Neuronal stem cell (in vitro differentiated cells): ENCODE measurements at places on chromosomes 2 and 18.

DNA sequence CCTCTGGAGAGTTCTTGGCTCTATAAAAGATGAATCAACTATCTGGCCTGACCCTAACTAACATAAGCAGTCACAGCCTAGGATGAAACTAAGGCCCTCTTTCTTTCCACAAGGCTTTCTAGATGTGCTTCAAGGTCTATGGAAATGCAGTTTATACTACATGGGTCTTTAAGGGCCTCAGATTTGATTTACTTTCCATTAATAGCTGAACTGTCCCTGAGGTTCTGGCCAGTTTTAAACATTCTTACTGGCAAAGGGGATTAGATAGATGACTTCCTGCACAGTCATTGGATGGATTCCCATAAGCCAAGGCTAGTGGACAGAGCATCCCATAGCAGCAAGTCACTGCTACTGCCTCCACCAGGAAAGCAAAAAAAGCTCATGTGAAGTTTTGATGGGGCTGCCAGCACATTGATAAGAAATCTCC, 38.1 kb upstream of the LCLAT1 start:
- DNase-seq: no peak

DNA sequence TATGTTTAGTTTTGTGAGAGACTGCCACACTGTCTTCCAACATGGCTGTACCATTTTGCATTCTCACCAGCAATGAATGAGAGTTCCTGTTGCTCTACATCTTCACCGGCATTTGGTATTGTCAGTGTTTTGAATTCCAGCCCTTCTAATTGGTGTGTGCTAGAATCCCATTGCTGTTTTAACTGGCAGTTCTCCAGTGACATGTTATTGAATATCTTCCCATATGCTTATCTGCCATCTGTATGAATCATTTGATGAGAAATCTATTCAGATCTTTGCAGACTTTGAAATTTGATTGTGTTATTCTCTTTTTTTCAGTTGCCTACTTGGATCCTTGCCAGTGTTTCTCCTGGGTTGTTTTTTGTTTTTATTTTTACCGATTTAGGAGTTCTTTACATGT, 99.0 kb downstream of the SNTG2 start:
- DNase-seq: no peak

GRCh38 chr2:235728800-235729556, 235.1 kb downstream of the AGAP1 start:
- no peak for DNase-seq

DNA sequence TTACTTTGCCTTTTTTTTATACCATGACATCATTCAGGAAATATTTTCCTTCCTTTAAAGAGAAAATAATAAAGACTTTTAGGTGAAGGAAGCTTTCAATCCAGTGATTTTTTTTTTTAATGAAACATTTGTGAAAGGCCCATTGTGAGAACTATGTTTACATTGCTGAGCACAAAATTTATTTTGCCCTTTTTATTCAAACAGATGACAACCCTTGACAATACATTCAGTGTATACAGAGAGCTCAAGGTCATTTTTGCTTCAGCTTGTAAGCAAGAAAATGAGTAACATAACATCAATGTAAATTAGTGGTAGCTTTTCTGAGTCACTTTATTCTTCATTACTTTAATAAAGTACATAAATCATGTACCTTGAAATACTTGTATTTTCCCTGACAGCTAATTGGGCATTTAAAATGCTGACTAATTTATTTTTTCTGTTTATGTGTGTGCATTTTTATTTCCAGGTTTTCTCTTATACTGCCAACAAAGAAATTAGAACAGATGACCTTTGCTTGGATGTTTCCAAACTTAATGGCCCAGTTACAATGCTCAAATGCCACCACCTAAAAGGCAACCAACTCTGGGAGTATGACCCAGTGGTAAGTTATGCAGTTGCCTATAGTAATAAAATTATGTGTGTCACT, 121.6 kb downstream of the GALNT1 start:
- no peak for DNase-seq

DNA sequence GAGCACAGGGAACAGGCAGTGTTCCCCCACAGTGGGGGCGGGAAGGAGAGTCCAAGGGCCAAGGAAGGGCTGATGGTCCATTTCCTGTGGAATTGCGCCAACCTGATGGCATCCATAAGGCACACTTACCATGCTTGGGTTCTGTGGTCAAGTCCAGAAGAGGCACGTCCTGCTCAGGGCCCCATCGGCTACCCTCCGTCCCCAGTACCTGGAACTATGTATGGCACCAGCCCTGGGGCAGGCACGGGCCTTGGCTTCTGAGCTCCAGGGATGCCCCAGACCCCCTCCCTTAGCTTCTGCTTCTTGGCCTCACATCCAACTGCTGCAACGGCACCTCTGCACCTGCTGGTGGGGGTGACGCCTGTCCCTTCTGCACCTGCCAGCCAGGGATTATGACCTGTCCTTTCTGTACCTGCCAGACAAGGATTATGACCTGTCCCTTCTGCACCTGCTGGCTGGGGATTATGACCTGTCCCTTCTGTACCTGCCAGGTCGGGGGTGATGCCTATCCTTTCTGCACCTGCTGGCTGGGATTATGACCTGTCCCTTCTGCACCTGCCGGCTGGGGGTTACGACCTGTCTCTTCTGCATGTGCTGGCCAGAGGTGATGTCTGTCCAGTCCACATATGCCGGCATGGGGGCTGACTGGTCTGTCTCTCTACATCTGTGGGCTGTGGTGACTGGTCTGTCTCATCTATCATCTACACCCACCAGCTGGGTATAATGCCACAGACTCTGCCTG, 45.4 kb upstream of the SNTG2 start:
- no peak for DNase-seq

DNA sequence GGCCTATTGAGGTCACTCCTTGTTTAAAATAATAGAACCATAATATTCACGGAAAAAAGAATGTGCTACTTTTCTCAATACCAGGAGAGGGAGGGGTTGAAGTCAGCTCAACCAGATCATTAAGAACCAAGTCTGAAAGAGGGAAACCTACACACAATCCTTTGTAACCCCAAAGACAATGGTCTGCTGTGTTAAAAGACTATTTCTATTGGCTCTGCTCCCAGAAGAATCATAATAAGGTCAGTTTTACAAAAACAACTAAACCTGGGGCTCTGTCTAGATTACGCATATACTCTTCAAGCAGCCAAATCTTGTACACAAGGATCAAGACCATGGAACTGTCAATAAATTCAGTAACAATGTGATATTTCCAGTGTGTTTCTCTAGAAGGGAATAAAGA, 177.2 kb upstream of the CRIM1 start:
- no peak for DNase-seq

DNA sequence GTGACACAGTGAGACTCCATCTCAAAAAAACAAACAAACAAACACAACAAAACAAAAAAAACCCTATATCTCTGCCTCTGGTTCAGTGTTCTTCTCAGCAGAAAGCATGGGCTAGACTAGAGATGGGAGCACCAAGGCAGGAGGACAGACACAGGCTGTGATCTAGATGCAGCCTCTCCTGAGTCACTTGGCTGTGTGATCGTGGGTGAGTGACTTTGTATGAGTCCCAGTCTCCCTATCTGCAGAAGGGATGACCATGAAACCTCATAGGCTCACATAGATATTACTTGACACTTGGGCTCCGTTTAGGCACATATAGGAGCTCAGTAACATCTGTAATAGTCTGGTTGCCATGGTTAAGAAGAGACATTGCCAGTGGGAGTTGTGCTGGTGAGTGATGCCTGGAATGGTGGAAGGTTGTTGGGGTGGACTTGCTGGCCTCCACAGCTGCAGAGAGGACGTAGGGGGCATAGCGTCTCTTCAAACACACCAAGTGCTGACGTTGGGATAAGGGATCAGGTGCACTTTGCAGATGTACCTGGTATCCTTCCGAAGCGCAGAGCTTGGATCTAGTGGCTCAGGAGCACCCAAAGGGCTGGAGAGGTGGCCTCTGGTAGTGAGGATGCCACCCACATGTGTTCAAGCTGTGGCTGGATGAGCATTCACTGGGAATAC, 318.9 kb upstream of the HS6ST1 start:
- DNase-seq: no peak

- DNase-seq: no peak
Measured at GRCh38 chr2:45567974-45568789, 42.9 kb downstream of the SRBD1 start.

DNA sequence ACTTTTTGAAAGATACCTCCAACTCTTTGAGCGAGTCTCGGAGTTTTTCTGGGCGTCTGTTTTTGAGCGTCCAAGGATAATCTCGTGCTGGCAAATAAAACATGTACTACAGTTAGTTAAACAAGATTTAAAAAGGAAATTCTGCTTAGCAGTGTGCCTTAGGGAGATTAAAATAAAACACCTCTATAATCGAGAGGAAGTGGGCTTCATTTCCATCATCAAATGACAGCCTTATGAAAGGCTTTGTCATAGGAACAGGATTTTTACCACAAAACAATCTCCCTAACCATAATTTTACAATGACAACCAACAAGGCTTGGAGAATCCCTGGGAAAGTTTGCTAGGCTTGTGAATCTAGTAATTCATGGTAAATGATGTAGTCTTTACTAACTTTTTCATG, 103.4 kb downstream of the WDPCP start:
- no peak for DNase-seq

GRCh38 chr2:27996156-27996922, 105.8 kb downstream of the BABAM2 start:
- no peak for DNase-seq

GRCh38 chr2:212640428-212640827, 101.8 kb upstream of the ERBB4 start:
- DNase-seq: no peak

- DNase-seq: no peak
Measured at GRCh38 chr2:216752855-216753505, 57.6 kb upstream of the IGFBP5 start.

GRCh38 chr2:19426941-19427340, 68.5 kb upstream of the OSR1 start:
- no peak for DNase-seq

- no peak for DNase-seq
Measured at GRCh38 chr2:88857951-88858411, 166.5 kb downstream of the RPIA start.

- no peak for DNase-seq
Measured at GRCh38 chr2:239214725-239215124, 186.1 kb downstream of the HDAC4 start.

GRCh38 chr18:71443706-71444480, 1100.2 kb downstream of the CBLN2 start:
- DNase-seq: no peak

- DNase-seq: no peak
Measured at GRCh38 chr2:19881908-19882265, 19.9 kb downstream of the TTC32 start.

GRCh38 chr18:59385191-59385590, 26.1 kb upstream of the LMAN1 start:
- DNase-seq: no peak

- no peak for DNase-seq
Measured at GRCh38 chr2:152468899-152469692, 134.1 kb downstream of the FMNL2 start.

- no peak for DNase-seq
Measured at GRCh38 chr2:178819992-178820391, 12.8 kb upstream of the TTN start.

DNA sequence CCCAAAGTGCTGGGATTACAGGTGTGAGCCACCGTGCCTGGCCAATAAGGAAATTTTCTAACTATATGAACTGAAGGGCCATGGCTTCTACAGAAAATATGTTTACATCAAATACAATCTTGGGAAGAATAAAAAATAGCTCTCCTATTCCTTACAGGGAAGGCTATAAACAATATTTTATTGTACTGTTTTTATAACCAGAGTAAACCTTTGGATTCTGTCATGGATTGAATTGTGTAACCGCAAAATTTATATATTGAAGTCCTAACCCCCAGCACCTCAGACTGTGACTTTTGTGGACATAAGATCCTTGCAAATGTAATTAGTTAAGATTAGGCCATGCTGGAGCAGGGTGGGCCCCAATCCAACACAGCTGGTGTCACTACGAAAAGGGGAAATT, 8.3 kb downstream of the HSBP1L1 start:
- DNase-seq: no peak

- DNase-seq: no peak
Measured at GRCh38 chr18:27595113-27595838, 410.2 kb upstream of the CHST9 start.
